ENCODE measurements at places on chromosomes 16 and 17. TPM values are rescaled to one million over a fixed set of nuclear protein-coding genes. Genes with fewer than 3 reads are reported as not detected.

GRCh38 chr16:1258906-1259759 lies 3.3 kb downstream of the TPSD1 start:
- DNase-seq = no peak

Gene ITGA2B
- total RNA-seq = 0.40 TPM

GRCh38 chr16:65235339-65236177 lies 113.7 kb upstream of the CDH11 start:
- no peak for DNase-seq

GRCh38 chr16:8346294-8346693 lies 244.0 kb downstream of the TMEM114 start:
- no peak for DNase-seq

DNA sequence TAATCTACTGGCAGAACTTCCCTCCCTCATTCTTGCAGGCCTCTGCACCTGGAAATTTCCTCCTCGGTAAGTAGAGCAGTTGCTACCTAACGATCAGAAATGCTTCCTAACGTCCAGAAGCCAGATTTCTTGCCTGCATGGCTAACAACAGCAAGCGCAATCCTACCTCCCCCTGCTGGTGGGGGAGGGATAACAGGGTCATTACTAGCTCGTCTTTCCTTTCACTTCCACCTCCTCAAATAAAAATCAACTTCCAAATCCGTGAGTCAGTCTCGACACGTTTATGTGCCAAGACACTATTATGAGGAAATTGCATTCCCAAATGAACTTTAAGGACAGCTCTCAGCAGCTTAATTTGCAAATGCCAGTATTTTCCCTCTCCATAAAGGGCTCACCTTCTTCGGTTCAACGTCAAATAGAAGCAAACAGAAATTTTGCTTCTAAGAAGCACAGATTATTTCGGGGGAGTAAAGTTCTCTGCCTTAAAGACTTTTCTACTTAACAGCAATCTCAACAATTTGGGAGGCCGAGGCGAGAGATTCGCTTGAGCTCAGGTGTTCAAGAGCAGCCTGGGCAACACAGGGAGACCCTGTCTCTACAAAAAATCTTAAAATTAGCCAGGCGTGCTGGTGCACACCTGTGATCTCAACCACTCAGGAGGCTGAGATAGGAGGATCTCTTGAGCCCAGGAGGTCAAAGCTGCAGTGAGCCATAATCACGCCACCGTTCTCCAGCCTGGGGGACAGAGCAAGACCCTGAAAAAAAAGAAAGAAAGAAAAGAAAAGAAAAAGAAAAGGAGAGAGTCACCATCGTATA lies 188.6 kb upstream of the PSMD7 start:
- no peak for DNase-seq
